ENCODE measurements at places on chromosomes 1 and 21.
A peak's percentile ranks its signal among the peaks of the same experiment; 100 is the strongest.

DNA sequence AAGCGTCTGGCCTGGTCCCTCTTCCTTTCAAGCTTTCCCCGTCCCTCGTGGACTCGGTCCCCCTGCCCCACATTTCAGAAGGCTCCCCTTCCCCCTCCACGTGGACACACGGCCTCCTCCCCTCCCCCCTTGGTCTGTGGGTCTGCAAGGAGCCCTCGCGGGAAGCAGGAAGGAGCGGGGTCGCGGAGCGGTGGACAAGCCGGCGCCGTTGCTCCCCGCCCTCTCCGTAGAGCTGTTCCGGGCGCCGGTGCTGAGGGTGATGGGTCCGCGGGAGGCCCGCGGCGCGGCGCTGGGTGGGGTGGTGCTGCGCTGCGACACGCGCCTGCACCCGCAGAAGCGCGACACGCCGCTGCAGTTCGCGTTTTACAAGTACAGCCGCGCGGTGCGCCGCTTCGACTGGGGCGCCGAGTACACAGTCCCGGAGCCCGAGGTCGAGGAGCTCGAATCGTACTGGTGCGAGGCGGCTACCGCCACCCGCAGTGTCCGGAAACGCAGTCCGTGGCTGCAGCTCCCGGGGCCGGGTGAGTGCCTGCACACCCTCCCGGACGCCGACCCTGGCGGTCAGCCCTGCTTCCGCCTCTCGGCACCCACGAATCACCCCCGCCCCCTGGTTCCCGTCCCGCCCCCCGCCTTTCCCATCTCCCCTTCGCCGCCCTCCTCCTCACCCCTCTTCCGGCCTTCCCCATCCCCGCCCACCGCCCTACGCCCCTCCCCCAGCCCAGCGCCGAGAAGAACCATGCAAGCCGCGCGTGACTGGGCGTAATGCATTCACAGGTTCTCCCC is 5.3 kb downstream of the FCRLB start:
- peak; percentile 74 for DNase-seq

GRCh38 chr1:182080955-182081582 is 19.6 kb upstream of the ZNF648 start:
- DNase-seq, result no peak

DNA sequence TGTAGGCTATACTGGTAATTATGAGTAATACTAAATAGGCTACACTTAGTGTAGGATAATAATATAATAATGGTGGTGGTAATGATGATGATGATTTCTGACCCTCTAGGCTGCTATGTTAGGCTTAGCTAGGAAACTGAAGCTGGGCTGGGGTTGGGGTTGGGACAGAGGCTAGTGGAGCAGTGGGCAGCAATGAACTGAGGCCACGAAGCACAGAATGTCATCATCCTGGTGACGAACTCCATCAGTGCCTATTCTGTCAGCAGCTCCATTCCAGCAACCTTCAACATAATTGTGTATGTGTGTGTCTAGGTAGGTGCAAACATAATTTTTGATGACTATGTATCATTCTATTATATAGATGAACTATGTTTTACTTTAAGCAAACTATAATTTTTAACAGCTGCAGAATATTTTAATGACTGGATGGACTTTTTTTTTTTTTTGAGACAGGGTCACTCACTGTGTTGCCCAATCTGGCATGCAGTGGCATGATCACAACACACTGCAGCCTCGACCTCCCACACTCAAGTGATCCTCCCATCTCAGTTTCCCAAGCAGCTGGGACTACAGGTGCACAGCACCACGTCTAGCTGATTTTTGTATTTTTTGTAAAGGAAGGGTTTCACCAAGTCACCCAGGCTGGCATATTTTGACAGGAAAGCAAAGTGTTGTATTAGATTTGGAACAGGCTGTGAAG is 12.9 kb upstream of the CLIC4 start:
- no peak for DNase-seq

GRCh38 chr1:61244114-61244513 is 161.8 kb downstream of the NFIA start:
- no peak for DNase-seq

GRCh38 chr1:202623075-202623474 is 87.2 kb downstream of the SYT2 start:
- no peak for DNase-seq

- no peak for DNase-seq
These were observed 23.6 kb downstream of the ATP2B4 start for GRCh38 chr1:203649999-203650836.

- DNase-seq, result no peak
These were observed 7.0 kb downstream of the ARPC5 start for GRCh38 chr1:183628537-183628936.

Measured in right renal cortex interstitium (tissue), 3 donors.